Stromal cell of bone marrow (primary cell): ENCODE measurements at places on chromosomes 2 and 18.

DNA sequence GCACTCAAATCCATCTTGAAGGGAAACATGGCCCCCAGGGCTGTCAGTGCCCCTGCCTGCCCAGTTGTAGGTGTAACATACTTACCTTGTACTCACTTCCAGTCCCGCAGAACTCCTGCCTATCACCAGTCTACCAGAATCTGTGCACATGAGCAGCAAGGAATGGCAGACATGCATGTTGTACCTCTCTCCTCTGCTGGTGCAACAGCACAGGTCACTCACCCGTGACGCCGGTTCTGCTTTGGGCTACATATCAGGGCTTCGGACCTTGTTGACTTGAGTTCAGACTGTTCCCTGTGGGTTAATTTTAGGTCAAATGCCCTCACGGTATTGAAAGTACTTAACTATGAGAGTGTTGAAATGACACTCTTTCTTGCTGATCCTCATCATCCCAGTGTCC is 215.7 kb downstream of the TPGS2 start:
- no peak for DNase-seq

- peak; percentile 28 for DNase-seq
Measured at GRCh38 chr2:10329880-10330699, 27.4 kb downstream of the HPCAL1 start.

DNA sequence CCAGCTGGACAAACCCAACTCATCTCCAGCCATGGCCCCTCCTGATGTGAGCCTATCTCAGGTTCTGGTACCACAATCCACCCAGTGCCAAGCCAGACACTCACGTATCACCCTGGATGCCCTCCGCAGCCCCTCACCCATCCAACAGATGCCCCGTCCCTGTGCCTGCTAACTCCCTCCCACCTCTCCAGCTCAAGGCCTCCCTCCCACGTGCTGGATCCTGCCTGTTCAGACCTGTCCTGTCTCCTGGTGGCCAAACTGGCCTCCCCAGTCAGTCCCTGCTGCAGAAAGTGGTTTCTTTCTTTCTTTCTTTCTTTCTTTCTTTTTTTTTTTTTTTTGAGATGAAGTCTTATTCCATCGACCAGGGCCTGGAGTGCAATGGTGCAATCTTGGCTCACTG is 86.2 kb downstream of the RRM2 start:
- DNase-seq = no peak

- DNase-seq = no peak
Measured at GRCh38 chr2:106282462-106283170, 88.5 kb upstream of the UXS1 start.

- no peak for DNase-seq
Measured at GRCh38 chr2:168462543-168463045, 6.5 kb downstream of the CERS6 start.

DNA sequence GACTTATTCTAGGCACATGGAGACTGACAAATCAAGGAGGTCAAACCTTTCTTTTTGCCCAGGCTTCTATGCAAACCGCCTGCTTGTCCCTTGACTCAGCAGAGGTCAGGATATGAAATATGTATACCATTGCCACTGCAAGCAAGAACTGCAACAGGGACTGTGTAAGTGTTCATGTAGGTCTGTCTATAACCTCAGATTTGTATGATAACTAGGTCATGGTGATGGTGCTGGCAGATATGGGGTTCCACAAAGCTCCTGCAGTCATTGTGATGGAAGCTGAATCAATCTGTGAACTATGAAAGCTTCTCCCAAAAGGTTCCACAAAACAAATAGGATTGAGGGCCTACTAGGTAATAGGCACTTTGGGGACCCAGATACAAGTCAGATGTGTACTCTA is 316.3 kb downstream of the CLIP4 start:
- no peak for DNase-seq

DNA sequence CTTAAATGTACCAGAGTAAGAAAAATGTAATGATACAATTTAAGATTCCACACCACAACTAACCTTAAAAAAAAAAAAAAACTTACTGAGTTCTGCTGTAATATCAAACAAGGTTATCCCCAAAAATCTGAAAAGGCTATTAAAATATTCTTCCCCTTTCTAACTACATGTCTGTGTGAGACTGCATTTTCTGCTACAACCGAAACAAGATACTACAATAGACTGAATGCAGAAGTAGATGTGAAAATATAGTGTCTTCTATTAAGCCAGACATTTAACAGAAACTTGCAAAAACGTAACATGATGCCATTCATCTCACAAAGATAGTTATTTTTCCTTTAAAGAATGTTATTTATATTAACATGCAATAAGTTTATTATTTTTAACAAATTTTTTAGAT is 16.2 kb downstream of the SS18 start:
- no peak for DNase-seq

DNA sequence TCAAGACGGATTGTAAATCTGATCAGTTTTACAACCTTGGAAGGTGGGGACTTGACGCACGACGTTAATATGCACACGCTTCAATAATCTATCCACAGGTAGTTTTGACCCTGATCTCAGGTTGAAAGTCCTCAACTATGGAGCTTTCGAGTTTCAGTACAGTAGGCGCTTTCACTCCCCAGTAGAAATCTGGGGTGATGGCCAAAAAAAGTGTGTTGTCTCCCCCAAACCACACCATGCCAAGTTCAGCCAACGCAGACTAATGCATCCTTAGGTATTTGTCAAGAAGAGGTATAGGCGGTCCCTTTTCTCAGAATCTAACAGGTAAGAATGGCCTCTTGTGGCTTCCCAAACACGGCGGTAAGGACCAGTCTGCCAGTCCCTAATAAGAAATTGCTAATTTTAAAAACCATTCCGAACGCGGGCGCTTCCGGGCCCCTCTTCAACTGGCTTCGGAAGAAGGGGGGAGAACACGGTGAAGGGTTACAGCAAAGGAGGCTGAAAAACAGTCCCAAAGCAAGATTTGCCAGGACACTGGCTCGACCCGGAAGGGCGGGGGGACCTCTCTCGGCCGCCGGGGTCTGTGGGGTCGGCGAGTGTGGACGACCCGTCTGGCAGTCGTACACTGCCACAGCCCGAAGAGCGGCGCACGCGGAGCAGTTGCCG is 659 bp downstream of the FAM210A start:
- DNase-seq = no peak

- no peak for DNase-seq
Measured at GRCh38 chr2:139628931-139629330, 848.7 kb upstream of the NXPH2 start.

GRCh38 chr18:62839874-62840713 is 124.8 kb downstream of the PHLPP1 start:
- DNase-seq = peak; percentile 44

DNA sequence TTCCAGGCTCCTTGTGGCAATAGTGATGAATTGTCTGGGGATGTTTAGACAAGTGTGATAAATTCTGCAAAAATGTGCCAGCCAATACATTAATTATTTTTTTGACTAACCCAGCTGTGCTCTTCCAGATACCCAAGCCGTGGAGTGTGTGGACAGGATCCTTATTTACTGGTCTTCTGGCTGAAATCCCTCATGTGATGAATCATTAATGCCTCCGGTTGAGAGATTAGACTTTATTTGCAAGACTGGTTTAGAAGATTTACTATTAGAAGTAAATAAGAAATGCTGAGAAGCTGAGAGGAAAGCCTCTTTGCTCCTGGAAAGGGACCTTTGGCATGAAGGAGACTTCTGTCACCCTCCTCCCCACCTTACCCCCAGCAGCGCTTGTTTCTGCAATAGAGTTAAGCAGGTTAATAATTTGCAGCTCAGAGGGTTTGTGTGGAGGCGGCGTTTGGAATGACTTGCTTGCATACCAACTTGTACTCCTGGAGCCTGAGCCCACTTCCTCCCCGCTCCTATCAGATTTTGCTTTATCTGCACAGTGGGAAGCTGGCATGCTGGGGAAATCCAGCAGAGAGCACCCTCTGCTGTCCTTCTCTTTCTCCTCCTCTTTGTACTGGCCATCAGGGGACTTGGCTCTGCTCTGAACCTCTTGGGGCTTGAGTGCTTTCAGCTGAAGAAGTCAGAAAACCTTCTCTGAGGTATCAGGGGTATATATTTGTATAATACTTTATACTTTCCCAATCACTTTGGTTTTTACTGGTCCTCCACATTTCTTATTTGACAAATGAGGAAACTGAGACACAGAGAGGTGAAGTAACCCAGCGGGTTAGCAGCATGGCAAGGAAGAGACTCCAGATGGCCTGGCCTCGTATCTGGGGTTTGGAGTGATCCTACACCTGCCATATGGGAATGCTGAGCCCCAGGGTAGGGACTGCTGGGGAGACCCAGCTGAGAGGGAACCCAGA is 16.3 kb downstream of the SLC3A1 start:
- peak; percentile 57 for DNase-seq

DNA sequence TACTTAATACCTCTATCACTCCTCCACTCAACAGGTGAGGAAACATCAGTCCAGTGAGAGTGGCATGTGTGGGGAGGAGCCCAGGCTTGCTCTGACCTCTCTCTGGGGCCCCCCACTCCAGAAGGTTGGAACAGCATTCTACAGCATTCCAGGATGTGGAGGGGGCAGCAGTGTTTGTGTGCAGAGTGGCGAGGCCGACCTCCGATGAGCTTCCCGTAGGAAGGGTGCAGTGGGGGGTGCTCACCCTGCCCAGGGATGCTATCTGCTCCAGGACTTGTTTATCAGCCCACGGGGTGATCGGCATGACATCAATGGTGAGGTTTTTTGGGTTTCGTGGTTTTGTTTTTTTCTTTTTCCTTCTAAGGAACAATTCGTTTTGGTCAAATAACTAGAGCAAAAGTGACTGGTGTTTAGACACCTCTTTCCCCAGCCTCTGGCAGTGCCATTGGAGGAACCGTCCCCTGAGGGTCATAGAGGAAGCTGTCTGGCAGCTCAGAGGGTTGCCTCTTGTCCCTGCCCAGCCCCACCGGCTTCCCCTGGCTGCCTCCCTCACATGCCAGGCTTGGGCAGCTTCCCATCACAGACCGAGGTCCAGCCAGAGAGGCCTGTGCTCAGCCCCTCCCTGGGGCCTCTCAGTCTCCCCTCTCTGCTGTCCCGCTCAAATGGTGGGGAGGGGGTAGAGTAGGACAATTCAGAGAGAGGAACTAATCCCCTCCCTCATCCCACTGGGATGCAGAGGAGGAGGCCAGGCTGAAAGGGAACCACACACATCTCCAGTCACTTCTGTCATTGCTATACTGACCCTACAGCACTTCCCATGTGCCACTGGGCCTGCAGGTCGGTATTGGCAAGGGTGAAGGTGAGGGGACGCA is 96.5 kb downstream of the ZFP36L2 start:
- DNase-seq = no peak

DNA sequence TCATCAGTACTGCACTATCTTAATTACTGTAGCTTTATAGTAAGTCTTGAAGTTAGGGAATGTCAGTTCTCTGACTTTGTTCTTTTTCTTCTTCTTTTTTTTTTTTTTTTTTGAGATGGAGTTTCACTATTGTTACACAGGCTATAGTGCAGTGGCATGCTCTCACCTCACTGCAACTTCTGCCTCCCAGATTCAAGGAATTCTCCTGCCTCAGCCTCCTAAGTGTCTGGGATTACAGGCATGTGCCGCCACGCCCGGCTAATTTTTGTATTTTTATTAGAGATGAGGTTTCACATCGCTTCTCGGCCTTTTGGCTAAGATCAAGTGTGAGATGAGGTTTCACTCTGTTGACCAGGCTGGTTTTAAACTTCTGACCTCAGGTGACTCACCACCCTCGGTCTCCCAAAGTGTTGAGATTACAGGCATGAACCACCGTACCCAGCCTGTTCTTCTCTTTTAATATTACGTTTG is 41.9 kb upstream of the TANC1 start:
- DNase-seq = peak; percentile 54

- peak; percentile 12 for DNase-seq
Measured at GRCh38 chr18:2108591-2108990, 462.7 kb downstream of the METTL4 start.
